IgD-negative memory B cell (primary cell): ENCODE measurements at places on chromosomes 2 and 18. TPM values are rescaled to one million over a fixed set of nuclear protein-coding genes. Genes with fewer than 3 reads are reported as not detected.

The IL37 gene
- not detected for polyA plus RNA-seq

The OR6B3 gene
- polyA plus RNA-seq: not detected

The OST4 gene
- 723 TPM for polyA plus RNA-seq

The KCNG3 gene
- polyA plus RNA-seq: not detected

The RTP5 gene
- polyA plus RNA-seq: not detected

The ANKRD53 gene
- not detected for polyA plus RNA-seq

The DYNC2LI1 gene
- polyA plus RNA-seq: 5.6 TPM

The SRD5A2 gene
- polyA plus RNA-seq: not detected
